DMS53 (cell line): ENCODE measurements at places on chromosomes 1 and 21.

DNA sequence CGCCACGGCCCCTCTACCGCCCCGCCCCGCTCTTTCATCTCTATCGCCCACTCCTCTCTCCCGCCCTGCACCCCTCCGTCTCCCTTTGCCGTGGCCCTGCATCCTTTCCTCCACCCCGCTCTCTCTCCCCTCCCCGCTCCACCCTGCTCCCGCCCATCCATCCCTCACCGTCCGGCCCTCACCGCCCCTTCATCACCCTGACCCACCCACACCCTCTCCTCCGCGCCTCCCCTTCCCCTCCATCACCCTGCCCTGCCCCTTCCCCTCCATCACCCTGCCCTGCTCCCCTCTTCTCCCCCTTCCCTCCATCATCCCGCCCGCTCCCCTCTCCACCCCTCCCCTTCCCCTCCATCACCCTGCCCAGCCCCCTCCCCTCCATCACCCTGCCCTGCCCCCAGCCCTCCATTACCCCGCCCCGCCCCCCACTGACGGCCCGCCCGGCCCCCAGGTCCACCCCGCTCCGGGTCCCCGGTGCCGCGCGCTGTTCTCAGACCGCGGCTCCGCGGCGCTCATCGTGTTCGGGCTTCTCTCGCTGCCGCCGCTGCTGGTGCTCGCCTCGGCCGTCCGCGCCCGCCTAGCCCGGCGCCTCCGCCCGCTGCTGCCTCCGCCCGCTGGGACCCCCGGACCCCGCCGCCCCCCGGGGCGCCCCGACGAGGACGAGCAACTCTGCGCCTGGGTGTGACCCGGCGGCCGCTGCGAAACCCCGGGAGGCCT lies 6.2 kb upstream of the ANKRD65 start:
- DNase-seq: peak; percentile 71

DNA sequence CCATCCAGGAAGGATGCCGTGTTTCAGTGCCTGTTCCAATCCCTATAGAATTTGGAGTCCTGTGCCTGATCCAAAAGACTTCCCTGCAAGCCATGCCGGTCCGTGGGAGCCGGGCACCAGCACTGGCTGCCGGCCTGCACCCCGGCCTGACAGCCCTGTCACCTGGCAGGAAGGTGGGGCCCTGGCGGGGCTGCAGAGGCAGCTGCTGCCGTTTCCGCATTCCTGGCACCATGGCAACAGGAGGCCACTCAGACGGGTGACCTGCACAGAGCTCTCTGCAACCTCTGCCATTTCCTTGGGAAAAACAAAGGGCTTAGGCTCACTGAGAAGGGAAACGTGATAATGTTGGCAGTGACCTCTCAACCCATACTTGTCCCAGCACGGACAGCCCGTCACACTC lies 63.2 kb upstream of the TMEM51 start:
- peak; percentile 98 for DNase-seq

GRCh38 chr1:185045814-185046492 lies 595 bp downstream of the RNF2 start:
- DNase-seq: peak; percentile 74

- DNase-seq: no peak
Observed at GRCh38 chr1:204528677-204529076, 12.5 kb downstream of the MDM4 start.

DNA sequence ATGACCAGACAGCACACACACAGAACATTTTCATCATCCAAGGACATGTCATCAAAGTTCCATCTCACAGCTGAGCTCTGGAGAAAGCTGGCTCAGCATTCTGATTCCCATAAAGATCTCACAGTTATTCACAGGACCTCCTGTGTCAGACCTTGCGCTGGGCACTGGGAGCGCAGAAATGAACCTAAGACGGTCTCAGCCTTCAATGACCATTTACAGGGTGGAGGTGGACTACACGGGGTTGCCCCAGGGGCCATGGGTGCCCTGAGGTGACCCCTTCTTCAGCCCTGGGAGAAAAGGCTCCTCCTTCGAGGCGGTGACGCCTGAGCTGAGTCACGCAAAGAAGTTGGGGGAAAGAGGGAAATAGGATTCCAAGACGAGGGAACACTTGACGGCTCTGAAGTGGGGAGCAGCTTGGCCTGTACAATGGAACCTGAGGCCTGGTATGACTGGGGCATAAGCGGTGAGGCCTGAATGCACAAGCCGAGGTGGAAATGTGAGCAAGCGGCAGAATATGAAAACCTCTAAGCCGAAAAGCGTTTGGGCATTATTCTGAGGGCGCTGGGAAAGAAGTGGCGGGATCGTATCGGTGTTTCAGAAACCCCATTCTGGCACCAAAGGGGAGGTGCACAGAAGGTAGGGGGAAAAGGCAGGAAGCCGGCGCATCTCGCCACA lies 797 bp downstream of the CC2D1B start:
- DNase-seq: peak; percentile 75

- DNase-seq: no peak
Observed at GRCh38 chr1:152392909-152393308, 21.2 kb downstream of the CRNN start.

- peak; percentile 79 for DNase-seq
Observed at GRCh38 chr1:10494754-10495474, 20.2 kb downstream of the PEX14 start.

GRCh38 chr21:43916691-43917514 lies 51.9 kb downstream of the AGPAT3 start:
- no peak for DNase-seq

DNA sequence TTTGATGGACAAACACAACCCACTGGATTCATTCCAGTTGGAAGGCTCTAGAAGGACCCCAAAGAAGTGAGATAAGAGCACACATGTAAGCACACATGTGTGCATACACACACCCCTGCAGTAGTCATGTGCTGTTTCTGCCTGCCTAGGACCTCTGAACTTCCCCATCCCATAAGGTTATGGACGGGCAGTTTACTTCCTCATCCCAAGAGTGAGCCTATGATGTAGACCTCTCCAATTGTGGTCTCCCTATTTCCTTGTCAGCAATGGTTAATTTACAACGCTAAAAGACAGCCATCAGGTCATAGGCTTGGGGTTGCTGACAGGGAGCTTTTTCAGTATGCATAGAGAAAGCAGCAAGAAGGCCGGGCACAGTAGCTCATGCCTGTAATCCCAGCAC lies 15.4 kb upstream of the ADAR start:
- no peak for DNase-seq

- no peak for DNase-seq
Observed at GRCh38 chr1:186925881-186926669, 97.3 kb downstream of the PLA2G4A start.

GRCh38 chr1:38186566-38186965 lies 140.0 kb upstream of the POU3F1 start:
- no peak for DNase-seq

GRCh38 chr1:114290341-114290740 lies 136.7 kb upstream of the SYT6 start:
- no peak for DNase-seq

- DNase-seq: peak; percentile 73
Observed at GRCh38 chr1:1891349-1892078, 627 bp upstream of the GNB1 start.

- peak; percentile 68 for DNase-seq
Observed at GRCh38 chr21:17585875-17586450, 26.7 kb downstream of the BTG3 start.

DNA sequence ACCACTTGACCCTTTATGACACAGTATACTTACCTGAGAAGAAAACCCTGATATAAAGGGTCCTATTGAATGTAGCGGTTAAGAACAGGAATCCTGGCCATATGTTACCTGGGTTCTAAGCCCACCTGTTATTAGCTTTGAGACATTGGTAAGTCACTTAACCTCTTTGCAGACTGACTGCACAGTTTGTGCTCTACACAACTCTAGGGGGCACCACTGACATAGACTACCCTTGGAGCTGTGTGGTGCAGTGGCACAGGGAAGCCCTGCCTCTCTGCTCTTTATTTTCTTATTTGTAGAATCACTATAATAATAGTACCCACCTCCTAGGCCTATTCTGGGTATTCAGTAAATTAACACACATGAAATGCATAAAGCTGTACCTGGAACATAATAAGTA lies 165.6 kb downstream of the C1orf94 start:
- DNase-seq: peak; percentile 44

- DNase-seq: no peak
Observed at GRCh38 chr1:112938210-112938609, 17.8 kb downstream of the SLC16A1 start.

- DNase-seq: peak; percentile 86
Observed at GRCh38 chr1:56584910-56585528, 5.7 kb upstream of the PLPP3 start.

GRCh38 chr1:247360991-247361731 lies 29.5 kb upstream of the ZNF496 start:
- DNase-seq: no peak

GRCh38 chr1:232626452-232626851 lies 3.5 kb downstream of the SIPA1L2 start:
- DNase-seq: no peak

DNA sequence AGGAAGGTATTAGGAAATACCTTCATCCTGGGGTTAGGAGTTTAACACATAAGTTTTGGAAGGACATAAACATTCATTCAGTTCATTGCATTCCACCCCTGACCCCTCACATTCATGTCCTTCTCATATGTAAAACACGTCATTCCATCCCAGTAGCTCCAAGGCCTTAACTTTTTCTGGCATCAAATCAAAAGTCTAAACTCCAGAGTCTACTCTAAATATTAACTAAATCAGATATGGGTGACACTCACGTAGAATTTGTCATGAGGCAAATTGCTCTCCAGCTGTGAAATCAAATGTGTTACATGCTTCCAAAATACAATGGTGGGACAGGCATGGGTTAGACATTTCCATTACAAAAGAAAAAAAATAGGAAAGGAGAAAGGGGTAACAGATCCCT lies 298.2 kb upstream of the LRRC7 start:
- DNase-seq: no peak

GRCh38 chr1:239784896-239785295 lies 306.8 kb upstream of the FMN2 start:
- no peak for DNase-seq

- DNase-seq: no peak
Observed at GRCh38 chr1:203797216-203797615, 1.8 kb downstream of the ZBED6 start.

- DNase-seq: no peak
Observed at GRCh38 chr1:42740851-42741580, 980 bp upstream of the CLDN19 start.

DNA sequence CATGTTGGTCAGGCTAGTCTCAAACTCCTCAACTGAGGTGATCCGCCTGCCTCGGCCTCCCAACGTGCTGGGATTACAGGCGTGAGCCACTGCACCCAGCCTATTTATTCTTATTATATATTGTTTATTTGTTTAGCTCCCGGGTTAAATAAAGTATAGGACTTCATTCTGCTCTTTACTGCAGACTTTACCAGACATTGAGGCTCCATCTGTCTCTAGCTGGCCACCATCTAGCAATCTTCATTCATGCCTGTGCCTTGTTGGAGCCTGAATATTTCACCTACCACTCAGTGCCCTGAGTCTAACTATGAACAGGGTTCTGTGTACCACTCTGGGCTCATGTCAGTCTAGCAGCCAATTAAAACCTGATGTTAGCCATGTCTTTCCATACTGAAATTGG lies 2.1 kb upstream of the DDAH1 start:
- DNase-seq: no peak

DNA sequence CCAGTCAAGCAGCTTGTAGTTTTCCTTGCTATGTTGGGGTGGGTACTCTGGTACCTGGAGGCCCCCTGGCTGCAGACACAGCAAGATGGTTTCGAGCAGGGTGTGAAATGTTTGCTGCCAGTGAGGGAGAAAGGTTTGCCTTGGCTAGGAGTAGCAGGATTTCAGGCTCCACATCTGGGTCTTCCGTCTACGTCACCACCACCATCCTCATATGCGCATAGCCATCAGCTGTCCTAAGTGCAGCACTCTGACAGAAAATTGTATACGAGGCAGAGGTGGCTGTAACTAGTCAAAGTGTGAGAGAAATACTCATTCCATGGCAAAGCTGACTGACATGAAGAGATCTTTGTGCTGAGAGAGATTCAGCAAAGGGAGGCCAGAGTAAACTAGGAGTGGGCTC lies 212.6 kb downstream of the NFIA start:
- no peak for DNase-seq

DNA sequence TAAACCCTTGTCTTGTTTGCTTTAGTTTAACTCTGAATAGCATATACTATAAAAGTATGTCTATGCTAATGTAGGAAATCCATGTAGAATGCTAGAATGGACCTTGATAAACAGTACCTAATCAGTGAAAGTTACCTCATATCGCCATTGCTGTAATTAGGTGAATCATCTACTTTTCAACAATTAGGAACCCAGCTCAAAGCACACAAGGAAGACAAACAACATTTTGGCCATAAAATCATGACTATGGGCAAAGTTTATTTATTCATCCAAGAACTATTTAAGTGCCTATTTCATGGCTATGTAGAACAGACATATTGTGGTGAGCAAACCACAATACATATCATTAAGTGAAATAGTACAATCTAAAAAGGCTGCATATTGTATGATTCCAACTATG lies 1043.2 kb downstream of the BRINP3 start:
- DNase-seq: peak; percentile 6

GRCh38 chr1:44296806-44297205 lies 58.3 kb downstream of the ERI3 start:
- DNase-seq: no peak

GRCh38 chr1:61215119-61215518 lies 132.8 kb downstream of the NFIA start:
- no peak for DNase-seq

- no peak for DNase-seq
Observed at GRCh38 chr1:58206749-58207148, 339.8 kb downstream of the OMA1 start.
